Ovary (tissue), 10 donors: ENCODE measurements at places on chromosomes 6 and 20. TPM values are rescaled to one million over a fixed set of nuclear protein-coding genes. Genes with fewer than 3 reads are reported as not detected.

DNA sequence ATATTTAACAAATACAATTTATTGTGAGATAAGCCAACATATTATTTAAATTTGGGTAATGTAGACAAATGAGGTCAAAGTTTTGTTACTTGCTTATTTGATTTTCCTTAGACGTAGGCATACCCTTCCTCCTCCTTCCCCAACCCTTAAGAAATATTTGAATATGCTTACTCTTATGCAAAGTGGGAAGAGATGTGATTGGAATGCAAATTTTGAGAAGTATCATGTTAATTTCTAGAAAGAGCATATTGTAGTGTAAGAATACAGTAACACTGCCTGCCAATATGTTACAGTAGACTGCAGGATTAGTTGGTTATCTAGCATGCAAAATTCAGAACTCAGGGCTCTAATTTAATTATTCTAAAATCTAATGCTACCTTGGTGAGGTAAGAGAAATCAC is 32.9 kb downstream of the CRISP1 start:
- no peak for DNase-seq

DNA sequence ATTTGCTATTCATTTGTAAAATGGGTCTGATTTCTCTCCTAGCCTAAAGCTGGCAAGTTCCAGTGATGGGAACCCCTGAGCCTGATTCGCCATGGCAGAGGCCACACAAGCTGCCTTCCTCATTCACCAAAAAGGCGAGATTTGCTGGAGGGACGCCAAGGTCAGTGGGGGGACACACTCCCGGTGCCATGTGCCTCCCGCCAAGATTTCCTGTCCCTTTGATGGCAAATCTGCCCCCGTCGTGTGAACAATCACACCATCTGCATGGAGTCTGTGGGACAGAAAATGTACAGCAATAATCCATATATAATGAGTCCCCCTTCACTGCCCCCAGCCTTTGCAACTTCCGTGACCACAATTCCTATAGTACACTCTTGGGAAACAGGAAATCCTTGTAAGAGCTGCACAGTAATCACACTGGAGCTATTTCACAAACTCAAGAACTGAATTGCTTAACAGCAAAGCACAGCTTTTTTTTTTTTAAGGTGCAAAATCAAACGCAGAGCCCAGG is 15.7 kb upstream of the IGF2R start:
- peak; percentile 44 for DNase-seq

DNA sequence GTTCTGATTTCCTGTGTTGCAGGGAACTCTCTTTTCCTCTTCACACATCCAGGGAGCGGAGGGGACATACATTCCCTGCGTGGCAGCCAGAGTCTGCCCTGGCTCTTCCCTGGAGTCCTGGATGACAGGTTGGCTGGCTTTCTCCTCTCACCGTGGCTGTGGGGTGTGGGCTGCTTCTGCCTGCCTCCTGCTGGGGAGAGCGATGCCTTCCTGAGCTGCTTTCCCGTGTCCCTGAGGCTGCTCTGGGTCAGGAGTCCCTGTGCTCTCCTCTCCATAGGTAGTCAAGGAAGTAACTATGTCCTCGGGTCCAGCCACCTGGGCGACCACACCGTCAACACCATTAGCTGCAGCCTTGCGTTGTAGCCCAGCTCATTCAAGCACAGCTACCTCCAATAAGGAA is 451.7 kb downstream of the QKI start:
- DNase-seq = no peak

DNA sequence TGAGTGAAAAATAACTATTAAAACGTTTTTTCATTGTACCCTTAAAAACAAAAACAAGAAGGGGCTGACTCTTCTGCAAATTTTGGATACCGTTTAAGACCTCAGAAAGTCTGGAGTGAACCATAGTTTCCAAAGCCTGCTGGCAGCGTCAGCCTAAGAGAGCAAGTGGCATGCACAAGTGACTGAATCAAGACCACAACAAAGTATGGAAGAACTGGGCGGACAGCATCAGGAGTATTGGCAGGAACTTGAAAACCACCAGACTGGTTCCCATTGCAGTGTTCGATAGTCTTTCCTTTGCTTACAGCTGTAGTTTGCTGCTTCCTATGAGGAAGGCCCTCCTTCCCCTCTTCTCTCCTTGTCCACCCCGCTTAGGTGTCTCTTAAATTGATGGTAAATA is 33.7 kb upstream of the MYLIP start:
- no peak for DNase-seq

DNA sequence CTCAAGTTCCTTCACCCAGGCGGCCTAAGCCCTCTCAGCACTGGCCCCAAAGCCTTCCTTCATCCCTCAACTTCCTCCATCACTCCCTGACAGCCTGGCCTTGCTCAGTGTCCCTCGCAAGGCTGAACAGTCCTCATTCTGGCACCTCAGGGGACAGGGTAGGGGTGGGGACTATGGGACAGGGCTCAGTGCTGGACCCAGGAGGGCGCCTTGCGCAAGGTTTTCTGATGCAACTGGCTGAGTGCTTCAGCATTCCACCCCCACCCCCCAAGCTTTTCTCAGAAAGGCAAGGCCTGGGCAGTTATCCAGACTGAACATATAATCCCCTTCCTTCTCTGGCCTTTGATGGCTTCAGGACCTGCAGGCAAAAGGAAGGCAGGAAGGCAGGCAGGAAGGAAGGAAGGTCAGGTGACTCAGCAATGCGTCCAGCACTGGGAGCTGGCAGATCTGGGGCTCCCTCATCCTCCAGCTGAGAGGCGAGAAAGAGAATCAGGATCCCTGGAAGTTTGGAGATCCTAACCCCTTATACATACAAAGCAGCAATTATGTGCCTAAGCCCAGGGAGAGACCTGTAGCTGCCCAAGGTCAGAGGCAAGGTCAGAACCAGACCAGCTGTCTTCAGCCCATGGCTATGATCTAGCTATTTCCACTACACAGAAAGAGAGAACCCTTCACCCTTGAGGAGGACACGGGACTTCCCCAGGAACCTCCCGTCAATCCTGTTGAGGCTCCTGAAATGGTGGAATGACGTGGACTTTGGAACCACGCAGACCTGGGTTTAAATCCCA is 8.6 kb upstream of the TRIB3 start:
- DNase-seq = no peak

DNA sequence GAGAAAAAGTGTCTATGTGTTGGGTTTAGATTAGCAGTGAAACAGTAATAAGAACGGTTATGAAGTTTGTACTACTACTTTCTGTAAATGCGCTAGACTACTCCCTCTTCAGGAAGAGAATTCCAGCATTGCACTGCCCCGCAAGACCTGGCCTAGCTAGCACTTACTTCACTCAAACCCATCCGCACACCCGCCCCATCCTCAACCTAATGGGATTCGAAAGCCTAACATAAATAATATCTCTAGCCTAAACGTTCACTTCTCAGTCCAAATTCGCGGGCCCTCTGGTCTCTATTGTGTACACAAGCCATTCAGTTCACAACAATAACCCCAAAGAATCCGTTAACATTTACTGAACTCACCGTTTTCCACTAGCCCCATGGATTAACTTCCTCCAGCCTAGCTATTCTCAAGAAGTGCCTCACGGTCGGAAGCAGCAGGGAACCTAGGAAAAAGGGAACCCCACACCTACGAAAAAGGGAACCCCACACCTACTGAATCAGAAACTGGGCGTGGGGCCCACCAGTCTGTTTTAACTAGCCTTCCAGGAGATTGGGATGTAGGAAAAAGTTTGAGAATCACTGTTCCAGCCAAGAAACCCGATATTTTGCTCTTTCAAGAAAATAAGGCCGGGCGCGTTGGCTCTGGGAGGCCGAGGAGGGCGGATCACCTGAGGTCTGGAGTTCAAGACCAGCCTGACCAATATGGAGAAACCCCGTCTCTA is 45.4 kb upstream of the BTN3A2 start:
- DNase-seq = no peak

DNA sequence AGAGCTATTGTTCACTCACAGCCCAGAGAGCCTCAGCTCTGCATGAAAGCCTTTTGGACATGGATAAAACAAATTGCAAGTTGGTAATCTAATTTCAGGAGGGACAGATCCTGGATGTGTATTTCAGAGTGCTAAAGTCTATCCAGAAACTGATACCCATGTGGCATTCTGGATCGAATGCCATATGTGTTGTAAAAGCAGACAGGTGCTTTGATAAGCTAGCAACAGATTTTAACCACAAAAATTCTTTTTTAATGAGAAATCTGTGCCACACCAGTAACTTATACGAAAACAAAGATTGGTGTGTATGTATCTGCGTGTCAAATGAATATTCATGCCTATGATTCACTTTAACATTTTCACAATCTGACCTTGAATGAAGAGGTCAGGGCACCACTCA is 936.6 kb upstream of the MAP3K7 start:
- no peak for DNase-seq

- DNase-seq = no peak
These were observed 27.1 kb downstream of the ULBP1 start for GRCh38 chr6:149990661-149991471.

- no peak for DNase-seq
These were observed 209.7 kb upstream of the TENT5A start for GRCh38 chr6:81962198-81962597.

DNA sequence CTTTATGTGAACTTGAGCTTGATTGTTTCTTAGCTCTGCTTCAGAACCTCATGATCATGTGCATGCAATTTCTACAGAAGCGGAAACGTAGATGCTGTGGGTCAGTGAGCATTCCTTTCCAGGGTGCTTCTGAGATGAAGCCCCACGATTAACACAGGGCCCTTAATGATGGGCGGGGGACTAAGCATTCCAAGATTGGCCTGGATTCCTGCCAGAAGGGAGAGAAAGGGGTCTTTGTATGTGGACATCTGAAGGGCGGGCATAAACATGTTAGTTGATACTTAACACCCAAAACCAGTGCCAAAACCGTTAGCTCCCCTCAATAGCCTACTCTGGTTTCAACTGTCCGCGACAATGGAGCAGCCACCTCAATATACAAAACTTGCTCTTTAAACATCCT is 46.9 kb upstream of the POU3F2 start:
- no peak for DNase-seq

DNA sequence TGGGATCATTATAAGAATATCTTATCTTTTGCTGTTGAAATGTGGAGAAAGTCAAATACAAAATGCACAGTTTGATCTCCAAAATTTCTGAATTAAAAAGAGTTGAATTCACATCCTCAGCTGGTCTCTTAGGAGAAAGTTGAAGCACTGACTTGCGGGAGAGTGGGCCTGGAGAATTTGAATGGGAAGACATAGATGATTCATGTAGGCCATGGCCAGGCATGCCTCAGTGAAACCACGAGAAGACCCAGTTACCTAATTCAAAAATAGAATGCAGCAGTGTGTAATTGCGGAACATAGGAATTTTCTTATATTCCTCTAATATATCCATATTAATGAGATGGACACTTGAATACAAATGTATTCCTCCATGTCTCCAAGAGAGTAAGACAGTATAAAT is 53.0 kb upstream of the DTNBP1 start:
- no peak for DNase-seq

DNA sequence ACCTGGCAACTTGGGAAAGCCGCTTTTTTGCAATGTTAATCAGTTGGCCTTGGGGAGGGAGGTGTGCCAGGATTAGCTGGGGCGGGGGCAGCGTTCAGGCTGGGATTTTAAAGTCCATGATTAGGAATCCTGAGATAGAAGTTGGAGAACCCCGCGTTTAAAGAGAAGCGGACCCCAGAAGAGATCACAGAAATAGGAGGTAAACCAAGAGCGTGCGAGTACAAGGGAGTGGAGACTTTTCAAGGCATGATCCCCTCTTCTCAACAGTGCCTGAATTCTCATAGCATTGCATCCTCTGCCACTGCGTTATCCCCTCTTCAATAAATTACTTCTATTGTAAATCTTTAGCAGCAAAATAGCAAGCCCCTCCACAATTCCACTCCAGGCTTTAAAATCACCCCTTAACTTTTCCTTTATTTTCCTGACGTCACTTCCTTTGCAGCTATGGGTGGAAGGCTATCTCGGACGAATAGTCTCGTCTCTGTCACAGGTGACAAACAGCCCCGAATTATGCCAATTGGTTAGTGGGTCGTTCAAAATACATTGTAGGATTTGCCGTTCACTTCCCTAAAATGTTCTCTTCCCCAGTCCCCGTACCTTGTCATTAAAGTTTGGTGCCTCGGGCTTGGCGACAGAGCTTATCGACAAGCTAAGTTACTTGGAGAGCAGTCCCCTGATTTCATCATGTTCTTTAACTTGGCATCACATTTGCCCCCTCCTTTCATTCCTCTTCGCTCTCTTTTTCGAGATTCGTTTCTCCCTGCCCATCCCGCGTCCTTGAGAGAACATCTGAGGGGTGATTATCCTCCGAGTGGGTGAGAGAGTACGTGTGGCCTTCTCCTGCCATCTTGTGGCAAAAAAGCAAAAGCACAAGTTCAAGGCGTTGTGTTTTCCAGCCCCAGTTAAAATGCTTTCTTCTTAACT is 17.1 kb downstream of the OR2B2 start:
- peak; percentile 56 for DNase-seq

- no peak for DNase-seq
These were observed 2.7 kb downstream of the GUCA1A start for GRCh38 chr6:42175860-42176259.

DNA sequence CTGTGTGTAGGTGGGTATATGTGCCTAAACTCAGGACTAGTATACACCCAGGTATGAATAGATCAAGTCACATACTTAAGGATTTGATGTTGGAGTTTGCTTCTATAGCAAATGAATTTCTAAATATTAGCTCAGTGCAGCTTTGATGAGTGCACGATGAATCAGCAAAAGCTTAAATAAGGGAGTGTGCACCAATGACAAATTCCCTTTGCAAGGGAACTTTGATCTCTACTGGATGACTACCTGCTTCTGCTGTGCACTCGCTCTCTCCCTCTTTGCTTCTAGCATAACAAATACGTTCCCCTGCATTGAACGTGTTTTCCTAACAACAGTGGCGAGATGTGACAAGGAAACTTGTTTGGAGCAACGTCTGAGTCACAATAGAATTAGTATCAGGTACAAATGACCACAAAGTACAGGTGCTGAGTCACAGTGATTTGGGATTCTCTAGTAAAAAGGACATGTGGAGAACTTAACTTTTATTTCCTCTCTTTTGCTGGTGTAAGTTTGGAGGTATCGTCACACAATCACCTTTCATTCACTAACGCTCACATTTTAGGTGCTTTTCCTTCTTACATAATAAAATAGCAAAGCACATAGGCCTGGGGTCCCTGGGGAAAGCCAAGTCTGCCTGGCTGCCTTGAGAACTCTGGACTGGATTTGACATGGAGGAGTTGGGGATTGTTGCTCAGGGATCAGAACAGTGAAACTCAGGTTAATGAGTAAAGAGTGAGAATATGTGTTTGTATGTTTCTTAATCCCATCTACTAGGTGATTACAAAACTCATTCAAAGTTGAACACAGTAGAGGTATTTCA is 49.7 kb downstream of the KLHL31 start:
- DNase-seq = no peak

ADAM33 gene
- total RNA-seq = 48.5 TPM

GJA10 gene
- not detected for total RNA-seq

BTN3A1 gene
- 33.4 TPM for total RNA-seq

BEND3 gene
- 2.3 TPM for total RNA-seq

PAX1 gene
- not detected for total RNA-seq

FOXA2 gene
- total RNA-seq = 0.52 TPM

CLDN20 gene
- total RNA-seq = not detected

RUNX2 gene
- 1.6 TPM for total RNA-seq

CNBD2 gene
- total RNA-seq = 3.3 TPM
